KG1 (cell line): ENCODE measurements at places on chromosomes 11 and 22.

DNA sequence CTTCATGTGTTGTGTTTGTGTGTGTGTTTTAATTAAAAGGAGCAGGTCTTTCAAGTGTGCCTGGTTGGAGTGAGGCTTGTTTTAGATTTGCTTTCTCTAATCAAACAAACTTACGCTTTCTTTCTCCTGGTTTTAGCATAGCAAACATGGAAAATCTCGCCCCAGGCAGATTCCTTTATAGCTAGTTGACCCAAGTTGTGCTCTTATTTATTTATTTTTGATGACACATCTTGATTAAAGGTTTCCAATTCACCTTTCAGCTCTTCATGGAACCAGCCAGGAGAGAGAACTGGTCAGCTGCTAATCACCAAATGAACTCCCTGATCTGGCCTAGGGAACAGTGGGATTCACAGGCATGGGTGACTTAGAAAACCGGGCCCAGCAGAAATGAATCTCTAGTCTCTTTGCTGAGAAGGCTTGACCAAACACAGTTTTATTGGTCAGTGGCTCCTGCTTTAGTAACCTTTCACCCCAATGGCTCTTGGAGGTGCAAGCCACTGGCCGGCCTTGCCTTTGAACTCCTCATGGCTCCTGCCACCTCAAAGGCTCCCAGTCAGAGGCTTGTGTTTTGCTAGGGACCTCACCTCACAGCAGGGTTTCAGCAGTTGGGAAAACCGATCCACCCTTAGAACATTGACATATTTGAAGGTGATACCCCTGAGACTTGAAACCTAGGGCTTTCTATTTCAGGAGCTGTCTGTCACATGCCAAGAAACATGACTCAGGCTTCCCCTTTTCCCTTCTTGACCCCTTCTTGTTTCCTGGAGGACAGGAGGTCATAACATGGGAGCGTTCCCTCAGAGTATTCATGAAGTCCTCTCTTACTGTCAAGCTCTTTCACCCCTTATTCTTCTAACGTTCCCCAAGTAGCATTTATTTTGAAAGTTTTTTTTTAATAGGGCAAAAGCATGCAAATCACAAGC, 48.8 kb downstream of the EXT2 start:
- DNase-seq: no peak

GRCh38 chr22:37675930-37676735, 697 bp downstream of the LGALS1 start:
- no peak for DNase-seq

DNA sequence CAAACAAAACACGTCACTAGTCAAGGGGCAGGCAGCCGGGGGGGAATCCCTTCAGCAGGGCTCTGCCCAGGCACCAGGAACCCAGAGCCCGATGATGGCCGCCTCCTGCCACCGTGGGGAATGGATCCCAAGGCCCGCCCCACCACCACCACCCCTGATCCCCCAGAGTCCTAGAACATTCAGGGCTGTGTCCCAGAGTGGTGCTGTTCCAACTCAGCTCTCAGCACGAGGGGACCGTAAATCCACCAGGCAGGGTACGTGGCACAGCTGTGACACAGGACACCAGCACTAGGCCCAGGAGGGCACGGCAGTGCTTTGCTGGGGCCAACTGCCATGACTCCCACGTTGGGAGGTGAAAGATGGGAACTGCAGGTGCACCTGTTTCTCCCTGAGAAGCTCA, 29.6 kb downstream of the ANO1 start:
- DNase-seq: no peak

DNA sequence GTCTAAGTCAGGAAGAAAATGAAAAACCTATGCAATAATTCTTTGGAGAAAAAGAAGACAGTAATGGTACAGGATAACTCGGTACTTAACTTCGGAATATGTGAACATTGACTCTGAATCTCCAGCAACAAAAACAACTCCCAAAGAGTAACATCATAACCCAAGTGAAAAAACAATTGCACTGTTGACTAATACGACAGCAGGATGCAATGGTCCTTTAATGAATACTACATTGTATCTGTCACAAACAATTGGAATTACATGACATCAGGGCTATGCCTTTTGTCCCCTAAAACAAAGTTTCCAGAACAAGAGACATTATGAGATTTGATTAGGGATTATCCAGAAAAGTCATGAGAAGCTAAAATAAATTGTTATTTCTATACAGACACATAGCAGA, 1065.9 kb downstream of the LRRC4C start:
- no peak for DNase-seq

DNA sequence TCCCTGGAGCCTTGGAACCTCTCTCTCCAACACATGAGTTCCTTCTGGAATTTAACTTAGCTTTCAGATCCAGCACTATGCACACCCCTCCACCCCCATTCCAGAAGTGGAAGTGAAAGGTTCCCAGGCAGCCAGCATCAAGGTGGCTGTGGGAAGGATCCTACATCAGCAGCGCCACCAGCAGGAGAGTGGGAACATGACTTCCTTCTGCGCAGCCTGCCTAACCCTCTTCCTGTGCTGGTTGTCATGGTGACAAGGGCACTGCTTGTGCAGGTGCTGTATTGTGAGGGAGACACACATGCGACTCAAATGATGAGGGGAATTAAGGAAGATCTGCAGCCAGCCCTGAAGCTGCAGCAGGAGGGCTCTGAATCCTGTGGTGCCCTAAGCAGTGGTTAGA, 904.5 kb upstream of the API5 start:
- no peak for DNase-seq
